ENCODE measurements at places on chromosomes 16 and 17. TPM values are rescaled to one million over a fixed set of nuclear protein-coding genes. Genes with fewer than 3 reads are reported as not detected.
A peak's percentile ranks its signal among the peaks of the same experiment; 100 is the strongest.

DNA sequence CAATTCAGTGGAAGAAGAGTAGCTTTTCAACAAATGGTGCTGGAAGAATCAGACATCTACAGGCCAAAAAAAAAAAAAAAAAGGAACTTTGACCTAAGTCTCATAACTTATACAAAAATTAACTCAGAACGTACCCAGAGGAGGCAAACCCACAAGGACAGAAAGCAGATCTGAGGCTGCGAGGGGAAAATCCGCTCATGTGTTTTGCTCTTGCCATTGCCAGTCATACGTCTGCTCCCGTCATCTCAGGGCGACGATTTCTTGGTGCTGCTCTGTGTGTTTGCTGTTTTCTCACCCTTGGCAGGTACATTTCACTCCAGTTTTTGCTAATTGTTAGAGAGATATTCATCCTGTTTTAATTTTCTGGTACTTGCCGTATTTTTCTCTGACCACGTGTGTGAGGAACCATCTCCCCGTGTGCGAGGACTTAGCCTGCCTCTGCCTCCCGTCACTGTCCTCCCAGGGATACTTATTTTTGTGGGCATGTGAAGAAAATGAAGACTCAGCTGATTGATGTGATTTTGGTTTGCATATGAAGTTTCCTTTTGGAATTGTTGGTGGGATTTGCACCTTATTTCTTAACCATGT, 33.4 kb upstream of the ACSF3 start:
- H3K4me3 ChIP-seq, result no peak overlapping the region
- no peaks in the 10 kb centered on the region for H3K27me3 ChIP-seq
- H3K36me3 ChIP-seq, result no peaks in the 10 kb centered on the region
- H3K27ac ChIP-seq, result no peak overlapping the region

The NPTX1 gene
- total RNA-seq, result 10.7 TPM

- H3K27ac ChIP-seq, result no peak overlapping the region
- H3K4me3 ChIP-seq, result peak overlapping the region; percentile 64
- H3K36me3 ChIP-seq, result no peaks in the 10 kb centered on the region
- peaks cover 13% of the 10 kb centered on the region for H3K27me3 ChIP-seq
- peak; percentile 58 for DNase-seq
These were observed 388.0 kb downstream of the SEC14L1 start for GRCh38 chr17:77528516-77529327.

The TAT gene
- not detected for total RNA-seq

The PRSS36 gene
- 0.99 TPM for total RNA-seq

The KCNH4 gene
- total RNA-seq, result 0.24 TPM

DNA sequence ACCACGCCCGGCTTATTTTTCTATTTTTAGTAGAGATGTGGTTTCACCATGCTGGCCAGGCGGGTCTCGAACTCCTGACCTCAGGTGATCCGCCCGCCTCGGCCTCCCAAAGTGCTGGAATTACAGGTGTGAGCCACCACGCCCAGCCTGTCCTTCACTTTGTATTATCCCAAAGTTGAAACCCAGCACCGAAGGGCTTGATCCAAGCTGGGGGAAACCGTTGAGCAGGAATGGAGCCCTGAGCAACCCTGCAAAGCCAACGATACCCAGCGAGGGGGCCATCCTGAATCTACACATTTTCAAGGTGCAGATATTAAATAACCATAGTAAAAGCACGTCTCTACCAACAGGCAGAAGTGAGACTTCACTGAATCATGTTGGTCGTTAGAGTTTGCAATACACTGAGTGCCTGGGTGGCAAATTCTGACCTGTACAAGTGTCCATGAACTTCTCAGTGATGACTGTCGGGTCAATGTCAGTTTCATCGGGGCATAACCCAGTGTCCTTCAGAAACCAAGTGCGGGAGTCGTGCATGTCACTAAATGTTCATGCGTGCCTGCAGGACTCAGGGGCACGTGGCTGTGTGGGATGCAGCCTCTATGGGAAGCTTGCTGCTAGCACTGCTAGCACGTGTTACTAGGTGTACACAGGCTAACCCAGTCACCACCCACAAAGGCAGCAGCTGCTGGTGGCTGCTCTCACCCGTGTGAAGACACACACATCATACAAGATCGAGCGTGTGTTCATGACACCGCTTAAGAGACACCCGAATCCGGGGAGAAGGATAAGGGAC, 10.5 kb upstream of the RBFOX3 start:
- H3K4me1 ChIP-seq, result no peaks in the 10 kb centered on the region
- peaks cover 9% of the 10 kb centered on the region for H3K27me3 ChIP-seq
- no peaks in the 10 kb centered on the region for H3K36me3 ChIP-seq
- H3K4me3 ChIP-seq, result no peak overlapping the region
- peak; percentile 1 for DNase-seq

GRCh38 chr17:60744355-60744966, 66.8 kb downstream of the BCAS3 start:
- no peak overlapping the region for H3K27ac ChIP-seq
- H3K27me3 ChIP-seq, result no peaks in the 10 kb centered on the region
- H3K36me3 ChIP-seq, result peaks cover 1% of the 10 kb centered on the region
- H3K4me1 ChIP-seq, result no peaks in the 10 kb centered on the region
- no peak for DNase-seq

DNA sequence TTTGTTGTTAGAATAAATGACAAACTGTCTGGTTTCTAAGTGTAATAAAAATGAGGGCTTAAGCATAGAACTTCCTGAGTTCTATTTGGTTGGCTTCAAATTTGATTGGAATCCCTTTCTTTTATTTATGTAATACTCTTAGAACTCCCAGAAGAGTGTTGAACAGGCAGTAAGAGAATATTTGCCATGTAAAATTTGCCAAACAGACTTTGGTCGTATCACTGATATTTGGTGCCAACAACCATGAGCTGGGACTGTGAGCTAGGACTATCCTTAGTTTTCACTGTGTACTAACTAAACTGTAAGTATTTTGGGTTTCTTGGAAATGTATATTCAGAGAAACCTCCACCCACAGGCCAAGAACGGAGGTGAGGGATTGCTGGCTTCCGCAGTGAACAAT, 971.2 kb upstream of the SOX9 start:
- H3K4me1 ChIP-seq, result no peaks in the 10 kb centered on the region
- H3K36me3 ChIP-seq, result no peaks in the 10 kb centered on the region
- H3K27ac ChIP-seq, result no peak overlapping the region
- H3K27me3 ChIP-seq, result peaks cover 2% of the 10 kb centered on the region

All from activated naive CD4-positive, alpha-beta T cell treated with anti-CD3 and anti-CD28 coated beads for 36 hours (primary cell).